Ammon's horn (tissue), 1 donor: ENCODE measurements at places on chromosomes 16 and 17.
A peak's percentile ranks its signal among the peaks of the same experiment; 100 is the strongest.

- no peak for DNase-seq
Observed at GRCh38 chr17:79577485-79578187, 33.2 kb downstream of the RBFOX3 start.

DNA sequence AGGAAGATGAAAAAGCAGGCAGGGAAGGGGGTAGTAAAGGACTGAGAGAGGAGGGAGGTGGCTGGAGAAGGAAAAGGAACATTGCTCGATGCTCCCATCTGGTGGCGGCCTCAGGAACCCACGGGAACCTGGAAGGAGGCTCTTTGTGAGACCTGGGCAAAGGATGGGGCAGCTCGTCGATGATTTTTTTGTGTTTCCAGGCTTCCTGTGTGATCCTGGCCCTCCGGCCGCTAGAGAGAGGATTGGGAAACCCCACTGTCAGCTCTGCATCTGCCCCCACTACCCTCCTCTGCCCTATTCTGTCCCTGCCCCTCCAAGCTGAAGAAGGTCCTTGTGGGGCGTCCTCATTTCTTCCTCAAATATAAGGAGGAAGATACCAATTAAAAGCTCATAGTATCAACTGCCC, 6.6 kb downstream of the WFIKKN2 start:
- peak; percentile 90 for DNase-seq

- no peak for DNase-seq
Observed at GRCh38 chr16:10121897-10122425, 60.3 kb downstream of the GRIN2A start.

GRCh38 chr16:56824331-56824730, 40.7 kb upstream of the SLC12A3 start:
- peak; percentile 67 for DNase-seq

DNA sequence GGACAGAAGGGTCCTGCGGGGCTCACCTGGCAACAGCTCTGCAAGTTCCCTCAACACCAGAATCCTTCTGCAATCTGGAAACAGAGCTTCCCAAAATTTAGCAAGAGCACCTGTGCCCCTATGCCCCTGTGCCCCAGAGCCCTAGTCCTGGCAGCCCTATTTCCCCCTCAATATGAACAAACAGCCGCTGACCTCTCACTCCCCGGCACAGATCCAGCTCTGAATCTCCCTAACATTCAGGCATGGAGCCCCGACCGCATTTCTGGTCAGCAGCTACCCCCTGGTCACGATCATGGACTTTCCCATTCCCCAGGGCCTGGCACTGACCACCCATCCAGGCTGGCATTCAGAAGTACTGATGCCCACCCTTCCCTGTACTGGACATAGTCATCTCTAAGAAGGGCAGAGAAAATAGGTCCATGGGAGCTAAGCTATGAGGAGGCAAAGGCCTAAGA, 110.8 kb upstream of the SMURF2 start:
- no peak for DNase-seq

DNA sequence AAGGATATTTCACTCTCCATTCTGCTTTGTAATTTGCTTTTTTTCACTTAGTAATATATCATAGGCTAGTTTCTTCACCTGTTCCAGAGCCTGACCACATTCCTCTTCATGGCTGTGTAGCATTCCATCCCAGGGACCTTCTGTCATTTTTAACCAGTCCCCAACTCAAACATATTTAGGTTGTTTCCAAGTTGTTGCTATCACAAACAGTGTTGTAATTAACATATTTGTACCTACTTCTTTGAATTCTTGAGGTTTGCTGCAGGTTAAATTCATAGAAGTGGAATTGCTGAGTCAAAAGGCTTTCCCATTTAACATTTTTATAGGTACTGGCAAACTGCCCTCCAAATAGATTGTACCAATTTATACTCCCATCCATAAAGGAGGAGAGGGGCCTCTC, 65.1 kb upstream of the MED9 start:
- no peak for DNase-seq

DNA sequence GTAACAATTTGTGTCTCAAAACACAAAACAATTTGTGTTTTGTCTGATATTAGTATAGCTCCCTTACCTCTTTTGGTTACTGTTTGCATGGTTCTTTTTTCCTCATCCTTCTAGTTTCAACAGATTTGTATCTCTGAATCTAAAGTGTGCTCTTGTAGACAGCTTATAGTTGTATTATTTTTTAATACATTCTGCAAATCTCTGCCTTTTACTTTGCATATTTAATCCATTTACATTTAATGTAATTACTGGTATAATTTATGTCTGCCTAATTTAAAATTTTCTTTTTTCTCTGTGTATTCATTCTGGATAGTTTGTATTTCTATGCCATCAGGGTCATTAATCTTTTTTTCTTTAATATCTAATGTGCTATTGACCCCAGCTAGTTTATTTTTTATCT, 9.9 kb upstream of the GNAO1 start:
- no peak for DNase-seq

- DNase-seq = peak; percentile 65
Observed at GRCh38 chr16:85061566-85061965, 34.0 kb downstream of the KIAA0513 start.

- DNase-seq = no peak
Observed at GRCh38 chr17:72898725-72899124, 193.8 kb downstream of the SLC39A11 start.

DNA sequence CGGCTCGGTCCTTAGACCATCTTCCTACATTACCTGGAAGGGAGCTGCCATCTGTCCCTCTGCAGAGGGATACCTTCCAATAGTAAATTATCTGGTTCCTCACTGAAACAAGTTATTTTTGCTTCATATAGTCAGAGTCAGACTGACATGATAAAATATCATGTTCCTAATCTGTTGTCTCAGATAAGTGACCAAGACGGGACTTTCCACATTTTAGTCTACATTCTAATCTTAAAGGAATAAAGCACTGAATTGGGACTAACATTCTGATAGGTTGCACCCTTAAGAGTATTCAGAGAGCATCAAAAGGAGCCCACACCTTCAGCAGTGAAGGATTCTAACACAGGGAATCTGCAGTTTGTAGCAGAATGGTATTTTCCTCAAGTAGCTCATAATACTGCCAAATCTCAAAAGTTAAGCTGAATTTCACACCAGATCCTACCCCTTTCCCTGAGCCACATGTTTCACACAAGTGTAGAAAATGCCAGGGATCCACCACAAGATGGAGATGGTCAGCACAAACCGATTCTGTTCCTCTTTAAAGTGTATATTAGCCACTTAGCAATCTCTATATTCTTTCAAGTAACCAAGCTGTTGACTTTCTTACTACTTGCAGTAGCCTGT, 13.4 kb downstream of the GINS2 start:
- DNase-seq = peak; percentile 57

- no peak for DNase-seq
Observed at GRCh38 chr17:57379237-57379894, 123.0 kb downstream of the MSI2 start.

GRCh38 chr16:9203956-9204355, 112.5 kb downstream of the HAPSTR1 start:
- no peak for DNase-seq

DNA sequence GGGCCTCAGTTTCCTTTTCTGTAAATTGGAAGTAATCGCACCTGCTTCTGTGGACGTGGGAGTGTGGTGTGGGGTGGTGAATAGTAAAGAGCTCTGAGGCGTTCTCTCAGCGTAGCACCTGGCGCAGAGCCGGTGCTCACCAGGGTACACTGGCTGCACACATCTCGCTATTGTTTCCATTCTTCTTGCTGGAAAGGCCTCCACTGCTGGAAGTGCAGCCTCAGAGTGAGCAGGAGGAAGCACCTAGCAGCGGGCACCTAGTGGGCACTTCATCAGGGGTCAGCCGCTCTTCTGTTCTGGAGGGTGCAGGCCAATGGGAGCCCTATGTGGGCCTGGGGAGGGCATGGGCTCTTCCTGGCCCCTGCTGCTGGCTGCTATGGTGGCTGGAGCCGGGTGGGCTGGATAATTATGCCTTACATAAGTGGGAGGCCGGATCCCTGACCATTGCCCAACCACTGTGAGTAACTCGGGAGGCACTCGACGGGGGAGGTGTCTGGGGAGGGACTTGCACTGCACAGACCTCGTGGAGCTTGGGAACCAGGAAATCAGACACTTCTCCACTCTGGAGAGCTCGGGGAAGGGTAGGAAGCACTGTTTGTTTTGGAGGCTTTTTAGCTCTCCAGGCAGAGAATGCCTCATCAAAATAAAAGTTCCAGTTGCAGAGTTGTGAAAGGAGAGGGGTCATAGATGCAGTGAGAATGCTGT, 1.7 kb downstream of the MAP2K3 start:
- DNase-seq = peak; percentile 41

- DNase-seq = no peak
Observed at GRCh38 chr17:14301279-14302090, 604 bp downstream of the HS3ST3B1 start.

DNA sequence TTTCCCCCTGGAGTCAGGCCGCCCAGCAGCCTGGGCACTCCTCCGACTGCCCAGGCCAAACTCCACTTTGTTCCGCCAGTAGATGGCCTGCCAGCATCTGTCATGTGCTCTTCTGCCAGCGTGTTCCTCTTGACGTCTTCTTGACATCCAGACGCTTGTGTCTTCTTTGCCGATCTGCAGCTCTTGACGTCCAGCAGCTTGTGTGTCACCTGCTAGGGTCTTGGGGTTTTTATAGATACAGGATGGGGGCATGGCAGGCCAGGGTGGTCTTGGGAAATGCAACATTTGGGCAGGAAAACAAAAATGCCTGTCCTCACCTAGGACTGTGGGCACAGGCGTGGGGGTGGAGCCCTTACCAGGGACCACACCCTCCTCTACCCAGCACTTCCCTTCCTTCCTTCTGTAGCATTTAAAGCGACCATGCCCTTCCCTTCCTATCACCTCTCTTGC, 88.7 kb downstream of the BMERB1 start:
- DNase-seq = peak; percentile 85

GRCh38 chr17:19714542-19715411, 1.6 kb downstream of the SLC47A2 start:
- no peak for DNase-seq

DNA sequence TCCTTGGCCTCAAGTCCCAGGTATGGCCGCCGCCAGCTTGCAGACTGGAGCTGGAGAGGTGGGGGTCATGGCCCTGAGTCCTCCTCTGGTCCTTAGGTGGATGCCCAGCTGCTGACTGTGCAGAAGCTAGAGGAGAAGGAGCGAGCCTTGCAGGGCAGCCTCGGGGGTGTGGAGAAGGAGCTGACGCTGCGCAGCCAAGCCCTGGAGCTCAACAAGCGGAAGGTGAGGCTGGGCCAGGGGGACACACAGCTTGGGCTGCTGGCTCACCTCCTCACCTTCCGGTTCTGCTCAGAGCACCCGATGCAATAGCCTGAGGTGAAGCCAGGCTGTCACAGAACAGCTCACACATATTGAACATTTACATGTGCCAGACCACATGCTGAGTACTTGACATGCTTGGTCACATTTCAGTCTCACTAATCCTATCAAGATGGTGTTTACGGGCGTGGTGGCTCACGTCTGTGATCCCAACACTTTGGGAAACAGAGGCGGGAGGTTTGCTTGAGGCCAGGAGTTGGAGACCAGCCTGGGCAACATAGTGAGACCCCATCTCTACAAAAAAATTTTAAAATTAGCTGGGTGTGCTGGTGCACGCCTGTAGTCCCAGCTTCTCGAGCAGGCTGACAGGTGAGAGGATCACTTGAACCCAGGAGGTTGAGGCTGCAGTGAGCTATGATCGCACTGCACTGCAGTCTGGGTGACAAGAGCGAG, 7.4 kb downstream of the RNF40 start:
- DNase-seq = no peak

- peak; percentile 67 for DNase-seq
Observed at GRCh38 chr17:79786930-79787643, 9.1 kb downstream of the CBX2 start.

GRCh38 chr17:41724476-41725050, 9.9 kb downstream of the HAP1 start:
- no peak for DNase-seq

DNA sequence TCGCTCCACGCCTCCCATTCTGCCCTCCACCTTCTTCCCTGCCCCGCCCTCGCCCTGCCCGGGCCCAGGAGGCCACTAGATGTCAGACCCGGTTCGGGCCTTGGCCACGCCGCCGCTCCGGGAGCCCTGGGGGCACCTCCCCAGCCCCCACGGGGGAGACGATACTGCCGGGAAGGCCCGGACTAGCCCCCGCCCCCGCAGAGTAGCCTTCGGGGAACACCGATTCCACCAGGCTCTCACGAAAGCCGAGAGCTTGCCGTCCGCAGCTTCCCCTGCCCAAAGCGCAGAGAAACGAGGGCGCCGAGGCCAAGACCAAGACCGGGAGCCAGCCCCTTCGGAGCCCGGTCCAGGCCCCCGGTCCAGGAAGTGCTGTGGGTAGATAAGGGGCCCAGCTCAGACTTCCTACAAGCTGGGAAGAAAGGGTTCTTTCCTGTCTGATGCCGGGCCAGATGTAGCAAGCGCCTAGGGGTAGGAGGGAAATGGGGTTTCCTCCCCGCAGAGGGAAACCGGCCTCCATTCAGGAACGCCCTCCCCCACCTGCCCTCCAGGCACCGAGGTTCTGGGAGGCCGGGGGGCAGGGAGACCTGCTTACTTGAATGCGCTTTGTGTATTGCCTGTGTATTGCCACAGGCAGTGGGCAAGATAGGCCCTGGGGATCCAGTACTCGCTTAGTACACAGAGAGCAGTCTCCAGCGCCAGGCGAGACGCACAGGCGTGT, 806 bp upstream of the CYB561 start:
- DNase-seq = no peak

GRCh38 chr16:4075534-4075933, 40.7 kb downstream of the ADCY9 start:
- no peak for DNase-seq

DNA sequence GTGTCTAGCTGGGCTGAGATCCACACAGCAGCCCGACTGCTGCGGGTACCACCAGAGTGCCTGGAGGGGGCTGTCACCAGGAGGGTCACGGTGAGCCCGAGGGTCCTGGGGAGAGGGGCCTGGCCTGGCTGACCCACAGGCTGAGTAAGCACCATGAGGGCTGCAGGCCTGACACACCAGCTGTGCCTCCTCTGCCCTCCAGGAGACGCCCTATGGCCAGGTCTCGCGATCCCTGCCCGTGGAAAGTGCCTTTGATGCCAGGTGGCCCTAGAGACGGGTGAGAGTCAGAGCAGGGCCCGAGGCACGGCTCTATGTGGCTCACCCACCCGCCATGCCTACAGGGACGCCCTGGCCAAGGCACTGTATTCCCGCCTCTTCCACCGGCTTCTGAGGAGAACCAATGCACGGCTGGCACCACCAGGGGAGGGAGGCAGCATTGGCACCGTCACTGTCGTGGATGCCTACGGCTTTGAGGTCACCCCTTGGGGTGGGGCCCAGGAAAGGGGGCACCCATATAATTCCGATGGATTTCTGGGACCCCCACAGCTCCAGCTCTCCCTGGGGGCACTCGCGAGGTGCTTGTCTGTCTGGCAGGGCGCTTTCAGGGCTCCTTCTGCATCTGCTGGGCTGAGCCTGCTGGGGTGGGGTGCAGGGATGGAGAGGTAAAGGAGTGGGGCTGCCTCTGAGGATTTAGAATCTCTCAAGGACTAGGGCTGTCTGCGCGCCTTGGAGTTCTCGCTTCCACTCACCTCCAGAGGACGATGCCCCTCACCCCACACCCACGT, 7.1 kb downstream of the MYO15B start:
- no peak for DNase-seq
